NCI-H774 (cell line): ENCODE measurements at places on chromosomes 12 and 14.

DNA sequence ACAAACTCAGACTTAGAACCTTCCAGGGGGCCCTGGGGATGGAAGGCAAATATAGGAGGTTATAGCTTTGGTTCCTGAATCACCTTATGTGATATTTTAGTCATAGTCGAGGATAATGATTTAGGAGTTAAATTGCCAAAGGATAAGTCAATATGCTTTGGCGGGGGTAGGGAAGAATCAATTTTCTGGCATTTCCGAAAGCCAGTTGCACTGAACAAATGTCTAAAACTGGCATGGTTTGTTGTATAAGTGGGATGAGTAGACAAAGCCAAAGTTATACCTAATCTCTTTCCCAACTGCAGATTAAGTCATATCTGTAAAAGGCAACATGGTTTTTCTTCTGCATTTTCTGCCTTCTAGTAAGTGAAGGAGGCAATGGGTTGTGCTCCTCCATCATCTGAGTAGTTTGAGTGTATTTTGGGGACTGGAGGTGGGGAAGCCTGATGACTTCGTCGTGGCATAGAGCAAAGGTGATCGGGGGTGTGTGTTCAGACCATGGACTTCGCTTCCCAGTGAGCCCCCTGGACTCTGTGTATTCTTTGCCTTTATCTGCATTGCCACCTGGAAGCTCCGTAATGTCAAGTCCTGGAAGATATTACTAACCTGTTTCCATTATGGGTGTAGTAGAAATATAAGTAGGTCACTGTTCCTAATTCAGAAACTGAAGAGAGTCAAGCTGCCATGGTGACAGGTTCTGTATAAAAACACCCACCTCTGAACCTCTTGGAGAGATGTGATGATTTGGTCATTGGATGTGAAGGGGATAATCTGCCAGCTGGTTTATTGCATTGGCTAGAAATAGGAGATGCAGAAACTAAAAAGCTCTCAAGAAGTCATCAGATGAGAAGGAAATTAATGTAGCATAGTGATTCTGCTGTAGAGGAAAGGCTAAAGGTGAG is 24.5 kb downstream of the PPFIBP1 start:
- DNase-seq = no peak

DNA sequence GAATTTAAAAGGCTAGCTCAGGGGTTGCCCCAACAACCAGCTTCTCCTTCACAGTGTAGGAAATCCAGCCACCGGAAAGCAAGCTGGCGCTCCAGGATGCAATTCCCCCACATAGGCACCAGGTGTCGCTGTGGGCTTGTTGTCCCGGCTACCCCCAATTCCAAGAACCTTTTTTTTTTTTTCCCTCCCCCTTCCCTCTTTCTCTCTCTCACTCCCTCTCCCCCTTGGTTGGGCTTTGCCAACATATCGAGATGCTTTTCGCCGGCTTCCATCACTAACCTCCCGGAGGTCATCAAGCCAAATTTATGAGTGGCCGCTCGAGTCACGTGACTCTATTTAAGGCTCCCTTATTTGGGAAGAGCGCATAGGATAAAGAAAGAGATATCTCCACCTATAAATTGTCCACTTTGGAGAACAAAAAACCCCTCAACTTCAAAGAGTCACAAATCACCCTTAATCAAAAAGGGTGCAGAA is at the start of gene HOXC5:
Gene HOXC5 (plus strand): TSS at position 424 of the 474 bp plus-strand sequence. CDS start 73 bp downstream, outside the sequence.
- DNase-seq = peak; percentile 71

DNA sequence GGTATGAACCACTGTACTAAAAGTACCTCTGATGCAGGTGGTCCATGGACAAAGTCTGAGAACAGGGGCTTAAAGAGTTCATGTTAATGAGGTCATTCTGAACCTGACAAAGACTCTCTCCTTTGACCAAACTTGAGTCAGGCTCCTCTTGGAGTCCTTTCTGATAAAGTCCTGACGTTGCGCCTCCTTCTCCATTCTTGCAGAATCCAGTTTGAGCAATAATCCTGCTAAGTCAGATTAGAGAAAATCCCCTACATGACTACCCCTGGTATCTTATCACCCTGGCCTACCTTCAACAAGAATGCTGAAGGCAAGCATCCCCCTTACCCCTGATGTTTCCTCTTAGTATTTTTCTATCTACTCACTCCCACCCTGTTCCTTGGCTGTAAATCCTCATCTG is 46.0 kb upstream of the ISM2 start:
- DNase-seq = no peak

- DNase-seq = no peak
Observed at GRCh38 chr14:60107477-60107876, 15.8 kb downstream of the PCNX4 start.

DNA sequence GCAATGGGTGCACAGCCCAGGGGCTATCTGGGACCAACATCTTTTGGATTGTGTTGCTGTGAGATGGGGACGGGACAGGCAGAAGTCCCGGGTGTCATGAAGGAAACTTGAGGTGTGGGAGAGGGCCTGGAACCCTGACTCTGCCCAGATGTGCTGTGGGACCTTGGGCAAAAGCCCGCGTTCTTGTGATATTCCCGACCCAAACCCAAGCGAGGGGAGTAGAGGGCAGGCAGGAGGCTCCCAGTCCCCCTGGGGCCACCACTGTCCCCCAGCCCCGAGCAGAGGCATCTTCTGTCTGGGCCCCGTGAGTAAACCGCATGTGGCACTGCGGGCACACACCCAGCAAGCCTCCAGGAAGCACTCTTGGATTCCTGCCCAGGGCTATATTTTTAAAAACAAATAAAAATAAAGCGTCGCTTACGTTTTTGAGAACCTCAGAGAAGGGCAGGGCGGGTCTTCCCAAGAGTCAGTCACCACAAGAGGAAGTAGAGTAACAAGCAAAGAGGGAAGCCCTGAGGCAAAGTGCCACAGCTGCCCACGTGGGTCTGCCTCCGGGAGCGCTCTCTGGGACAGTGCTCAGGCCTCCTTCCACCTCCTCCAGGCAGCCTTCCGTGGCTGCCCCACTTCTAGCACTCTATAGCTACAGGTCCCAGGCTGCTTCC is 39.5 kb downstream of the BEGAIN start:
- DNase-seq = peak; percentile 20

- DNase-seq = no peak
Observed at GRCh38 chr12:121823101-121823726, 19.4 kb downstream of the SETD1B start.

DNA sequence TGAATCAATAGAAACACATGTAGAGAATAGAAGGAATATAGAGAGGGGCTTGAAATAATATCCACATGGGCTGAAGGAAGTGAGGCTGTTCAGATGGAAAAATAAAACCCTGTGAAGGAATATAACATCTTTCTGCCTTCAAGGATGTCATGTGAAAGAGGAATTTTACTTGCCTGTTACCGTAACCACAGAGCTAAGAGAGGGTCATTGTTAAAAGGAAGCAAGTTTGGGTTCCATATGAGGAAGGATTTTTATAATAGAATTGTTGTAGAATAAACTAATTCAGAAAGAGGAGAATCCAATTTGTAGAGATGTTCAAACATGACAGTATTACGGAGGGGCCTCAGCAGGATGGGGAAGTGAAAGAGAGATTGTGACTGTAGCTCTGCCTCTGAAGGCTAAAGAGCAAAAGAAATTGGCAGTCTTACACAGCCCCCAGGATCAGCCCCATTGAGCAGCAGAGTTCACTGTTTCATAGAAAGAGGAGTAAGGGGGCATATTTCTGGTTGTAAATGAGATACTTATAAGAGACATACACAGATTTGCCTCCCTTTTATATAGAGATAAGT is 41.8 kb upstream of the PTPRR start:
- no peak for DNase-seq

DNA sequence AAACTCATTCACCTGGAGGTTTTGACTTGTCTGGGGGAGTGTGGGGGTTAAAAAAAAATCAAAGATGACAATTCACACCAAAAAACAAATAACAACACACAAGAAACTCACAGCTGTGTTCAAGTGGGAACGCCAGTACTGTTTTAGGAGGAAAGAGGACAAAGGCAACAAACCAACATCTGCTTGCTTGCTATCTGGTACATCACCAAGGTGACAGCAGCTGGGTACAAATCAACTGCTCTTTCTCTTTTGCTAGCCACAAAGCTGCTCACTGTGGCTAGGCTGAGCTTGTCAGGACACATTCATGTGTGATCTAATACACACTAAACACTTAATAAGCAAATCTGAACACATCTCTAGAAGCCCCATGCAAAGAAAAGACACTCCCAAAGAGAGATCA is 128.0 kb upstream of the RAP1B start:
- no peak for DNase-seq

DNA sequence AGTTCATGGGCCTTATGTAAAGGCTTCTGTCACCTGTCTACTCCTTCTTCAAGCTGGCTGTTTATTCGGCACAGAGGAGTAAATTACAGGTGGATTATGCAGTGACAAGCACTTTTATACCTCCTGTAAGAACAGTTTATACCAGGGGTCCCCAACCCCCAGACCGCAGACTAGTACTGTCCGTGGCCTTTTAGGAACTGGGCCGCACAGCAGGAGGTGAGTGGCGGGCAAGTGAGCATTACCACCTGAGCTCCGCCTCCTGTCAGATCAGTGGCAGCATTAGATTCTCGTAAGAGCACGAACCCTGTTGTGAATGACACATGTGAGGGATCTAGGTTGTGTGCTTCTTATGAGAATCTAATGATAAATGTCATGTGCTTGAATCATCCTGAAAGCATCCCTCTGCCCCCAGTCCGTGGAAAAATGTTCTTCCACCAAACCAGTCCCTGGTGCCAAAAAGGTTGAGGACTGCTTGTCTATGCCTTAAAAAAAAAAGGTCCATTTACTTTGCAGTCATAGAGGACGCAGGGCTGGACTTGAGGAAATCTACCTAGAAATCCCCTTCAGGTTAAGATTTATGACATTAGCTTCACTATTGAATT is 78.8 kb downstream of the ETV6 start:
- DNase-seq = no peak

DNA sequence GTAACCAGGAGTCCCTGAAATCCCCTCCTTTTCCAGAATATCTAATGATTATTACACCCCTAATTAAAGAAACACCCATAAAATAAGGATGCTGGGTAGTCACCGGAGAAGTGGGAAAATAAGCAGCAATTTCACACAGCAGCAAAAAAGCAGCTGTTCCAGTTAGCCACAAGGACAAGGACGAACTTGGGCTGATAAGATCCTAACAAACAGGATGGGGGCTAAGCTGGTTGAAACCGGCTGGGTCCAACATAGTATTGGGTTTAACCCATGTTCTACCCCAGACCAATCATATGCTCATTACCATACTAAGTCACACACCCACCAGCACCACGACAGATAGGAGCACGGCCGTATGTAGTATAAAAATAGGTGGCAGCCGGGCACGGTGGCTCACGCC is 100.7 kb downstream of the RPL10L start:
- DNase-seq = no peak

GRCh38 chr14:82009076-82009475 is 475.4 kb upstream of the SEL1L start:
- DNase-seq = no peak

- DNase-seq = peak; percentile 11
Observed at GRCh38 chr12:50314636-50315312, 31.5 kb upstream of the LIMA1 start.

DNA sequence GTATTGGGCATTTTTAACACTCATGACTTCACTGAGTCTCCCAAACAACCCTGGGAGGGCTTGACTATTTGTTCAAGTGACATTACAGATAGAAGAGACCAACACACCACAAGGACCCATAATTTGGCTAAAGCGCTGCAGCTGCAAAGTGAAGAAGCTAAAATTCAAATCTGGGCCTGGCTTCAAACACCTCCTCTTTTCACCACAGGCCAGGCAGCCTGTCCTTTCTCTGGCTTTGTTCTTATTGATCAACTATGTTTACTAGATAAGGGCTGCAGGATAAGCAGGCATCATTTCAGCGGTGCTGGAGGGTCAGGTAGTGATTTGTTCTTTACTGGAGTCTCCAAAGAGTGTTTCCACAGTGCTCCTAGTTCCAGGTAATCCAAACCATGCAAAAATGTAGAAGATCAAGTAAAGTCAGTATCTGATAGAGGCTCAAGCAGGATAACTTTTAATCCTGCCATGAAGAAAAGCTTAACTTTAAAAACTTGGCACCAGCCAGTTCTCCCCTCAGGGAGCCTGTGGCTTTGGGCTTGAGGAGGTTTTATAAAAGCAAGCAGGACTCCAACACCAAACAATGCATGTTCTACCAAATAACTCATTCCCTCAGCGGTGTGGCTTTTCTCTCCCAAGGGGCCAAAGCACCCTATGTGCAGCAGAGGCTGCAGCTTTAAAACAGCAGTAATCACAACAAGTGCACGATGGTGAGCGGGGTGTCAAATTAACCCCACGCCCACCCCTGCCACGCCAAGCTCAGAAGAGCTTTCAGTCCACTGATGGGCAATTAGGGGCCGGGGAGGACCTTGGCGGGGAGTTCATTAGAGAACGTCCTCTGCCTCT is 16.8 kb downstream of the CLMN start:
- no peak for DNase-seq

DNA sequence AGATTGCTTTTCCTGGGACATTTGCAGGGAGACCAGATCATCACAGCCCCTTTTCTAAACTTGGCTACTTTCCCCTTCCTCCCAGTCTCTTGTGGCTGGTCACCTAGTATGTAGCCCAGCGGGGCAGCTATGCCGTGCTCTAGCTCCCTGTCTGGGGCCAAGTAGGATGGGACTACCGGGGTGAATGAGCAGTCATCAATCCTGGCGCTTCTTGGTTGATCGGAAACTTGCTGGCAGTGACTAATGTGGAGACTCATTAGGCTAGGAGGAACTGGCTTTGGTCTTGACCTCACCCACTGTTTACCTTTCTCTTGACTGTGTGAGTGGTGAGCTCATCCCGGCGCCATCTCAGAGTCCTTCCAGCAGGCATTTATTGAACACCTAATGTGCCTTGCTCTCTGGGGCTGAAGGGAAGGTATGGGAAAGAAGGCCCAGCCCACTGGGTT is 15.9 kb downstream of the PLEKHG3 start:
- no peak for DNase-seq

GRCh38 chr14:50631408-50631821 is 36.7 kb downstream of the SAV1 start:
- DNase-seq = no peak

DNA sequence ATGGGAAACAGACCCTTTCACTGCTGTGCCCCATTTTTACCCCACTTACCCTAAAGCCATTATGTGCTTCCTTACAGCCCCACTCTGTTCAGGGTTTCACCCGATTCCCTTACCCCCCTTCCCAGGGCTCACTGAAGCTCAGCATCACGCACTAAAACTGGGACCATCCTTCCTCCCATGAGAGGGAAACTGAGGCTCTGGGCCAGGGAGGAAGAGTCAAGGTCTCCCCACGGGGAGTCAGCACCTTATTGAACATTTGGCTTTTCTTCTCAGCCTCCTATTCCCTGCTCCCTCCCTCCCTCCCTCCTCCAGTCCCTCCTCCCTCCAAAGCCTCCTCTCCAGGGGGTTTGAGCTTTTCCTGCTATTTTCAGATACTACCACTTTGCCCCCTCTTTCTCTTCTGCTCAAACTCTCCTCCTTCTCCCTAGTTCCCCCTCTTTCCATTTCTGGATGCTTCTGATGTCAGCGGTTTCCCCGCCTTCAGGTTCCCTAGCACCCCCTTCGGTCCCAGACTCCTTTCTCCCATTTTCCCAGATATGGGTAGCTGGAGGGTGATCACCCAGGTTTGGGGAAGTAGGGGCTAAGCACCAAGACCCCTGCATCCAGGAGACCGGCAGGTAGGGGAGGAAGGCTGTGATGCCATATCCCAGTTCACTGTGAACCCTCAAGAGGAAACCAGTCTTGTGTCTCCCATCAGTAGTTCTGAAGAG is 960 bp downstream of the GPR162 start:
- no peak for DNase-seq
